ENCODE measurements at places on chromosomes 12 and 14.

DNA sequence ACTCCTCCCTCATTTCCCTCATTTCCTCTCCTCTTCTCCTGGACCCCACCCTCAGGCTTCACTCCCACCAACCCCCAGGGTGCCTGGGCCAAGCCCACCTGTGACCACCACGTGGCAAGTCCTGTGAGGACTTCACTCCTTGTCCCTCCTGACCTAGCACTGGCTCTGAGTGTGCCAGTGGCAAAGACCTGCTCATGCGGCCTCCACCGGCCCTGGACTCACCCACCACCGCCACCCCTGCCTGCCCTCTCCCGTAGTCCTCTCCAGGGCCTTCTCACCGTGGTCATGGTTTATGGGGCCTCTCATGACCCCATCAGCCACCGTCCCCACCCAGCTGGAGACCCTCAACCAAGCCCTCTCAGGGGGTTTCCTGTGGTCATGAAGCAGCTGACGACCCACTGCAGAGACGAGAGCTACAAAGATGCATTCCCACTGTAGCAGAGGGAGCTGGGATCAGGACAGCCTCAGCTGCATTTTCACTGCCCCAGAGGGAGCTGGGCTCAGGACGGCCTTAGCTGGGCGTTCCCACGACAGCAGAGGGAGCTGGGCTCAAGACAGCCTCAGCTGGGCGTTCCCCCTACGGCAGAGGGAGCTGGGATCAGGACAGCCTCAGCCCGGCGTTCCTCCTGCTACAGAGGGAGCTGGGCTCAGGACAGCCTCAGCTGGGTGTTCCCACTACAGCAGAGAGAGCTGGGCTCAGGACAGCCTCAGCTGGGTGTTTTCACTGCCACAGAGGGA, 3.2 kb upstream of the C14orf180 start:
- no peak for DNase-seq

DNA sequence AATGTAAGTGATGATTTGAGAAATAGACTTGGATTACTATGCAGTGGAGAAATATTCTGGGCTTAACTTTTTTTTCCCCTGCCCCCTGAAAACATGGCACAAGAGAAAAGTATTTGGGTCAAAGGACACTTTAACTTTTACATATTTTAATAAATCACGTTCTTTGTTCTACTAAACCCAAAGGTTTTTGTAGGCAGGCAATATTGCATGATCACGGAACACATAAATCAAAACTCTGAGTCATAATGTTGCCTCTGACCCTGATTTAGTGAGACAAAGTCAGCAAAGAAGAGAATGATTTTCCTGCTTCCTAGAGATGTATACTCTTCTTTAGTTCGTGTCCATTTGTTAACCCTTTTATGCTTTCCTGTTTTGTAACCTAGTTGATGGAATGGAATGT, 38.0 kb downstream of the ABCD2 start:
- no peak for DNase-seq

GRCh38 chr12:120534703-120535655, 823 bp downstream of the RNF10 start:
- DNase-seq = no peak

DNA sequence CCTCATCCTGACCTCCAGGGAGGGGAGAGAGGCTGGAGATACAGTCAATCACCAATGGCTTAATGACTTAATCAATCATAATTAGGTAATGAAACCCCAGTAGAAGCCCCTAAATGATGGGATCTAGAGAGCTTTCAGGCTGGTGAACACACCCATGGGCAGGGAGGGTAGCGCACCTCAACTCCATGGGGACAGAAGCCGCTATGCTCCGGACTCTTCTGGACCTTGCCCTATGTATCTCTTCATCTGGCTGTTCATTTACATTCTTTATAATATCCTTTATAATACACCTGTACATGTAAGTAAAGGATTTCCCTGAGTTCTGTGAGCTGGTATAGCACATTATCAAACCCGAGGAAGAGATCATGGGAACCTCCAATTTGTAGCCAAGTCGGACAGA, 205.9 kb downstream of the STXBP6 start:
- no peak for DNase-seq

GRCh38 chr14:65961004-65961403, 525.2 kb upstream of the CCDC196 start:
- DNase-seq = peak; percentile 6

- no peak for DNase-seq
Measured at GRCh38 chr12:77772676-77773298, 57.9 kb upstream of the NAV3 start.

- no peak for DNase-seq
Measured at GRCh38 chr14:40394634-40395340, 962.6 kb upstream of the FBXO33 start.

DNA sequence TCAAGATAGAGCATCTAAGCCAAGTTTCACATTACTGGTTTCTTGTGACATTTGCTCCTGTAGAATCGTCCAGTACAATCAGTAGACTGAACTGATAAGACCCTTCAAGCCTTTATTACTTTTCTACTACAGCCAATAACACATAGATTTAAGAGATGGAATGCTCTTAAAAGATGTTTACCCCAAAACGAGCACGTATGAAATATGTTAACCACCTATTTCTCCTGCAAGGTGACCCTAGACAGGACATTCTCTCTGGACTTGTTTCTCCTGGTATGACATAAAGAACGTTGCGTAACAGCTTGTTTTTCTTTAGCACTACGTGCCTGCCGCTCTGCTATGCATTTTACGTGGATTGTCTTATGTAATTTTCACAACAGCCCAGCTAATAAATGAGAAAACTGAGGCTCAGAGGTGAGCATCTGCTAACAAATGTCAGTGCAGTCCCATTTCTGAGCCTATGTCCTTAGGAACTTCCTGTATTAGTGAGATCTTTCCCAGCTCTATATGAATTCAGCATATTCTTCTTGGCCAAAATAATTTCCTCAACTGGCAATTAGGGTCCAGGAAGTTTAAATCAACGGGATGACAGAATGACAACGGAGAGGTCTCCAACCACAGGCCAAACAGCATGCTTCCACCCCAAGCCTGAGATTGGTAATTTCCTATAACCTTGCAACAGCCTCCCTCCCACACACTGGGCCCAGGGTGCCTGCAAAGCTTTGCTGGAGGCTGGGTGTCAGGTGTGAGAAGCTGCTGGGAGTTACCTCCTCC, 3.7 kb downstream of the NFKBIA start:
- DNase-seq = no peak

DNA sequence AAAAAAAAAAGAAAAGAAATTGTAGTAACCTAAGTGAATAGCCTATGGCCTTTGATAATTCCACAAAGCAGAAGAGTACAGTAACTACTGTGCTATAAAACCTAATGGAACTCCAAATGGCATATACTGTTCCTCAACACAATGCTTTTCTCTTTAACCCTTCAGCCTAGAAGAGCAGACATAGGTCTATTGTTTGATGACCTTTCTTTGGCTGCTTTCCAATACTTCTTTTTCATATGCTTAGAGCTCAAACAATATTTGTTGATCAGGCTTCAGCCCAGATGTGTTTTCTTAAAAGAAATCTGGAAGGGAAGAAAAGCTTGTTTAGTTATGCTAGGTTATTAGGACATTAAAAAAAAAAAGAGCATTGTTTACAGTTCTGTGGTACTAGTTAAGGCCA, 116.4 kb downstream of the NTN4 start:
- peak; percentile 6 for DNase-seq

- no peak for DNase-seq
Measured at GRCh38 chr14:94396628-94397225, 8.3 kb upstream of the SERPINA1 start.

DNA sequence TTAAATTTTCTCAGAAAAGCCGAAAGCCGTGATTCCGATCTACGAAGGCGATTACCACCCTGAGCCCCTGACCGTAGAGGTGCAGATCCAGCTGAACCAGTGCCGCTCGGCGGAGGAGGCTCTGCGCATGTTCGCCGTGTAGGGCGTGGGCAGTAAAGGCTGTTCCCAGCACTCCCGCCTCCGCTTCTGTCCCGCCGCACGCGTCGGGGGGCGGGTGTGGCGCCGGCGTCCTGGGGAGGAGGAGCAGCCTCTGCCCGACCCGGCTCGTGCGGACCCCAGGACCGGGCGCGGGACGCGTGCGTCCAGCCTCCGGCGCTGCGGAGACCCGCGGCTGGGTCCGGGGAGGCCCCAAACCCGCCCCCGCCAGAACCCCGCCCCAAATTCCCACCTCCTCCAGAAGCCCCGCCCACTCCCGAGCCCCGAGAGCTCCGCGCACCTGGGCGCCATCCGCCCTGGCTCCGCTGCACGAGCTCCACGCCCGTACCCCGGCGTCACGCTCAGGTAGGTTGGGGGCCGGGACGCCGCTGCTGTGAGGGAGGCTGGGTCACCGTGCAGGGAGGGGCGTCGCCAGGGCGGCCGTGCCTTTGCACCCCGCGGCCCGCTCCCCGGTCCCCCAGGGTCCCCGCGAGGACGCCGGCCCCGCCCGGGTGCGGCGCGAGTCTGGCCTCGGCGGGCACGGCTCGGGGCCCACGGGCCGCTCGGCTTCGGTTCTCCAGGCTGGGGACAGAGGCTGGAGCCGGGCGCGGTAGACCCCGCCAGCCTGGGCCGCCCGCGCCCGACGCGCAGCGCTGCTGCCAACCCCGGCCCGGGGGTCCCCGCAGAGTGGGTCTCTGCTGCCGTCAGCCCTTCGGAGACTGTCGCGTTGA, at the start of gene B3GNT4:
TSS of gene B3GNT4 (plus strand) at position 409 of the 866 bp plus-strand sequence. CDS start 910 bp downstream, outside the sequence.
- no peak for DNase-seq

- no peak for DNase-seq
Measured at GRCh38 chr14:105448706-105449111, 25.9 kb upstream of the CRIP2 start.

GRCh38 chr12:19048943-19049342, 80.6 kb upstream of the PLEKHA5 start:
- no peak for DNase-seq

DNA sequence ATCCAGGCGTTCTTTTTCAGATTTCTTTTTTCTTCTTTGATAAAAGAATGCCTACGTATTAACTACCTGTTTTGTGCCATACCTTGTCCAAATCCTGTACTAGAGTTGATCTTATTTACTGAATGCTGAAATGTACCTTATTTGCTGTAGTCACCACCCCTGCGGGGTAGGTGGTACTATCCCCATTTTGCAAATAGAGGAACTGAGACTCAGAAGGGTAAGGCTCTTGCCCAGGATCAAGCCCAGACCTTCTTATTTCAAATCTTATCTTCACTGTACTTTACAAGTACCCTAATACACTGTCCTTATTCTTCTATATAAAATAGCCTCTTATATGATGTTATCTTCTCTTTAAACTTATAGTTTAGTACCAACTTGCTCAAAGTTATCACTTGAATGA, 206.5 kb downstream of the SLC41A2 start:
- DNase-seq = no peak

DNA sequence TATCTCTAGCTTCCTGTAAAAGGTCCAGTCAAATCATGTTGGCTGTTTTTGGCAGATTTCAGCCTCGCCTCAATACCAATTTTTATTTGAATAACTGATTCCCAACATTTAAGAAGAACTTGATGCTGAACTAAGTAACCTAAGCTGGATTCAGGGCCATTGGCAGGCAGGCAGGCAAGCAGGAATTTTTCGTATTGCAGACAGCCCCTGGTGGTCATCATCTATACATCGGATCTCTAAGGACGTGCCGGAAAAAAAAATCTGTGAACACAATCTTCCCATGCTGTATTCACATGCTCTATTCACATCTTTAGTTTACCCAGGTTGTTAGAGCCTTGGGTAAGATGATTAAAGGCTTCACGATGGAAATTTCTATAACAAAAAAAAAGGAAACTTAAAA, 7.0 kb downstream of the VCPKMT start:
- no peak for DNase-seq

- DNase-seq = no peak
Measured at GRCh38 chr12:121217063-121217462, 7.1 kb downstream of the P2RX4 start.

DNA sequence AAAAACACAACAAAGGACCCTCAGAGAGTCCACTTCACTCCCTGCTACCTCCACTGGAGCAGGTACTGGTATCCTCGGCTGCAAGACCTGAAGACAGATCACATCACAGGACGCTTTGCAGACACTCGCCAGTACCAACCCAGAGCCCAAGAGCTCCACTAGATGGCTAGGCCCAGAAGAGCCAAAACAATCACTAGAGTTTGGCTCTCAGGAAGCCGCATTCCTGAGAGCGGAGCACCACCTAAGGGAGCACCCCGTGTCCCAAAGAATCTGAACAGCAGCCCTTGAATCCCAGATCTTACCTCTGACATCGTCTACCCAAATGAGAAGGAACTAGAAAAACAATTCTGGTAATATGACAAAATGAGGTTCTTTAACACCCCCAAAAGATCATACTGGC, 399.8 kb downstream of the RAD51B start:
- DNase-seq = no peak

DNA sequence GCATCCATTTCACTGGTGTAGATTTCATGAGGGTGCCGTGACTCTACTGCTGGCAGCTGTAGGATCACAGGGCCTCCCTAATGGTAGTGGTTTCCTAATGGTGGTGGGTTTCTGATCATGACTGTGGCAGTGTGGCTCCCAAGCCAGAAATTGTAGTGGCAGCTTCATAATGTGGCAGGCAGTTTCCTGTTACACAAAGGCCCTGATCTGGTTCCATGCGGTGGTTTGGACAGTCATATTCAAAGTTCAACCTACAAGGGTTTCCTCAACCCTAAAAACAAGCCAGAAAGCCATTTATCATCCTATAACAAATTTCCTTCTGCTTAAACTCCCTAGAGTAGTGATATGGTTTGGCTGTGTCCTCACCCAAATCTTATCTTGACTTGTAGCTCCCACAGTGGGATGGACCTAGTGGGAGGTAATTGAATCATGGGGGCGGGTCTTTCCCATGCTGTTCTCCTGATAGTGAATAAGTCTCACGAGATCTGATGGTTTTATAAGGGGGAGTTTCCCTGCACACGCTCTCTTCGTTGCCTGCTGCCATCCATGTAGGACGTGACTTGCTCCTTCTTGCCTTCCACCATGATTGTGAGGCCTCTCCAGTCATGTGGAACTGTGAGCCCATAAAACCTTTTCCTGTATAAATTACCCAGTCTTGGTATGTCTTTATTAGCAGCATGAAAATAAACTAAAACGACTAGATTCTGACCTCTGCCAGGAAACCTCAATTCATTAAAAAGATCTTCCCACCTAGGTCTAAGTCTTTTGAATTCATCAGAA, 257.1 kb downstream of the EFCAB11 start:
- DNase-seq = no peak

DNA sequence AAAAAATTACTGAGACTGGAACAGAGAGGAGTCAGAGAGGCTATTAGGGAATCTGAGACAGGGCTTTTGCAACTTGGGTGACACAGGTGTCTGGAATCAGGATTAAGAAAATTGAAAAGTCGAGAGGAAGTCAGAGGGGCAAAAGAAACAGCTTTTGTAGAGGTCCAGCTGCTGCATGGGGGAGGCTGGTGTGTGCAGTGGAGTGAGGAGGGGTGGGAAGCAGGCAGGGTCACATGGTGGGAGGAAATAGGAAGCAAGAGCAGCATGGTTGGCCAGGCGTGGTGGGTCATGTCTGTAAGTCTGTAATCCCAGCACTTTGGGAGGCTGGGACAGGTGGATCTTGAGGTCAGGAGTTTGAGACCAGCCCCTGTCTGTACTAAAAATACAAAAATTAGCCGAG, 69.7 kb upstream of the VRK1 start:
- DNase-seq = no peak

GRCh38 chr12:3469711-3470110, 21.3 kb upstream of the PRMT8 start:
- no peak for DNase-seq

- DNase-seq = no peak
Measured at GRCh38 chr14:34593740-34594375, 36.1 kb downstream of the SNX6 start.

Measured in NCI-H2081 treated with DMSO at 0.1 percent for 48 hours (cell line).